Hair follicular keratinocyte (primary cell): ENCODE measurements at places on chromosomes 12 and 14. TPM values are rescaled to one million over a fixed set of nuclear protein-coding genes. Genes with fewer than 3 reads are reported as not detected.

Gene TSPAN19
- total RNA-seq: 0.55 and 0.57 TPM in 2 replicates

Gene FRS2
- total RNA-seq: 28.0 and 34.0 TPM in 2 replicates

Gene C14orf39
- not detected in 2 replicates for total RNA-seq

Gene LUM
- total RNA-seq: 0.55 and 7.5 TPM in 2 replicates

Gene MRPL52
- total RNA-seq: 135 and 193 TPM in 2 replicates

Gene TC2N
- 9.6 and 15.1 TPM in 2 replicates for total RNA-seq

Gene CCDC175
- not detected in 2 replicates for total RNA-seq

Gene KLRC4
- total RNA-seq: not detected in 2 replicates

Gene FOXA1
- total RNA-seq: 0.08 TPM in 1 of 2 replicates, not detected in the other

Gene LRCOL1
- not detected in 2 replicates for total RNA-seq

Gene PKP2
- 37.1 and 39.8 TPM in 2 replicates for total RNA-seq

Gene PSME1
- total RNA-seq: 167 and 202 TPM in 2 replicates

Gene TESPA1
- total RNA-seq: not detected in 2 replicates

Gene DCD
- not detected in 2 replicates for total RNA-seq

Gene OR6C2
- total RNA-seq: not detected in 2 replicates

Gene BCL11B
- total RNA-seq: 7.8 and 8.2 TPM in 2 replicates

Gene RAB3IP
- 21.8 and 37.5 TPM in 2 replicates for total RNA-seq

Gene RIPK3
- 5.4 and 8.0 TPM in 2 replicates for total RNA-seq

Gene TMPRSS12
- total RNA-seq: not detected in 2 replicates

Gene PPP2R3C
- total RNA-seq: 10.5 and 15.9 TPM in 2 replicates

Gene KCNJ8
- not detected in 2 replicates for total RNA-seq

Gene TCL1B
- total RNA-seq: not detected in 2 replicates

Gene GYS2
- total RNA-seq: not detected in 2 replicates

Gene NR1H4
- not detected in 2 replicates for total RNA-seq

Gene ACOT2
- total RNA-seq: 8.1 and 12.5 TPM in 2 replicates

Gene GRIP1
- 4.1 and 4.7 TPM in 2 replicates for total RNA-seq

Gene PTPN6
- total RNA-seq: 20.9 and 24.3 TPM in 2 replicates

Gene KRT8
- 61.1 and 107 TPM in 2 replicates for total RNA-seq

Gene EIF2S1
- 169 and 265 TPM in 2 replicates for total RNA-seq

Gene SLC24A4
- total RNA-seq: 0.08 TPM in 1 of 2 replicates, not detected in the other

Gene TBC1D30
- total RNA-seq: 0.30 and 0.39 TPM in 2 replicates

Gene CCND2
- 186 and 208 TPM in 2 replicates for total RNA-seq

Gene IAPP
- total RNA-seq: not detected in 2 replicates

Gene GLT1D1
- not detected in 2 replicates for total RNA-seq

Gene KCTD10
- total RNA-seq: 30.1 and 35.2 TPM in 2 replicates
